ENCODE measurements at places on chromosomes 11 and 22.

- DNase-seq, result no peak
Measured at GRCh38 chr11:2927121-2927800, 2.0 kb downstream of the PHLDA2 start.

DNA sequence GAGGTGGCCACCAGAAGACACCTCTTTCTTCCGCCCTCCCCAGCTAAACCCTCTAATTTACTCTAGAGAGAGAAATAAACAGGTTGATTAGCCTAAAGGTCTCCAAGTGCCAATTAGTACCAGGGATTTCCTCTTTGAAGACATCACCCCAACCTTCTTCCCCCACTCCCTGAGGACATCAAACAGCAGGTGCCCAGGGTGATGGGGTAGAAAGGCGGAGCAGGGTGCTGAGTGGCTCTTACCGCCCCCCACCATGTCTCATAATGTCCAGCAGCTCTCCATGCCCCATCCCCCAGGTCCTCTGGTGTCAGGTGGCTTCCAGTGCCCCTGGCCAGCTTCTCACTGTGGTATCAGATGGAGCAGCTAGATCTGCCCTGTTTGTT, 5.3 kb upstream of the GNAZ start:
- no peak for DNase-seq

GRCh38 chr22:19195796-19196731, 17.5 kb upstream of the SLC25A1 start:
- DNase-seq, result no peak

- no peak for DNase-seq
Measured at GRCh38 chr22:31144223-31144622, 3.9 kb upstream of the PLA2G3 start.

GRCh38 chr11:66123902-66124301, 53.8 kb downstream of the PACS1 start:
- no peak for DNase-seq

GRCh38 chr22:45207533-45207932, 33.2 kb downstream of the KIAA0930 start:
- no peak for DNase-seq

DNA sequence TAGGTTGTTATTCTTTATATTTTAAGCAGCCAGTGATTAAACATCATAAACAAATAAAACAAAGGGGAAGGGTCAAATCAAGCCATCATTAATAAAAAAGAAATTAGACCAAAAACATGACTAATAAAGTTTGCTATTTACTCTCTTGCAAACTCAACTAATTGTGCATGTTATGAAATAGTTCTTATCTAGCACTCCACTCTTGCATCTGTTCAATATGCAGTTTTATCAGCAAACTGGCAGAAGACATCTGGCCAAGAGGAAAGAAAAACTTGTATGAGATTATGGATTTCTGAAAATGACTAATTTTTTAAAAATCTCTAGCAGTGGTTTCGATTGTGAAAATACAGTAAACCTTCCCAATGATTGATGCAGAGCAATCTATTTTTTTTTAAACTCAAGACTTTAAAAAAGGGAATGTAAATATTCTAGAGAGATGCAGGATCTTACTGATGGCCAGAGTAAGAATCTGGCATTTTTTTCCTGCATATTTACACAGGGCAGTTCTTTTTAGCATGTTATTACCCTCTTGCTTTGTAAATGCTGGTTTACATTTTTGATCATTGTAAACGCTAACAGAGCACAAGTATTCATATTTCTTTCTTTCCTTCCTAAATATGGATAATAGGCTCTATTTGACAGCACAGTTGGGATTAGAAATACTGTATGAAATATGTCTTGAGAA, 83.3 kb downstream of the GRIA4 start:
- DNase-seq, result no peak

DNA sequence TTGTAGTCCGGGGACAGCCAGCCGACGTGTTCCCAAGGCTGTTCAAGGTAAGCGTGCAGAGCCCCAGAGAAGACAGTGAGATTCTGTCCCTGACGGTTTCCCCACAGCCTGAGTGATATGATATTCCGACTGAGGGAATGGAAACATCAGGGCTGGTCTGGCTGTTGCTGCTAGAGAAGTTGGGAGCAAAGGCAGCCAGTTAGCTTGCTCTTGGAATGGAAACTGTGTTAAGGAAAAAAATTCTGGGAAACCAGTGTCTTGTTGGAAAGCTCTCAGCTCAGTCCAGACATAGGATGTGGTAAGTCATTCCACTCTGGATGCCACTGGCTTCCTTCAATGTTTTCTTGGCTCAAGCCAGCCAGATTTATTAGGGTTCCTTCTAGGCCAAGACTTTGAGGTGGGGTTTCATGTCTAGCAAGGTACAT, 8.8 kb downstream of the CRY2 start:
- no peak for DNase-seq

DNA sequence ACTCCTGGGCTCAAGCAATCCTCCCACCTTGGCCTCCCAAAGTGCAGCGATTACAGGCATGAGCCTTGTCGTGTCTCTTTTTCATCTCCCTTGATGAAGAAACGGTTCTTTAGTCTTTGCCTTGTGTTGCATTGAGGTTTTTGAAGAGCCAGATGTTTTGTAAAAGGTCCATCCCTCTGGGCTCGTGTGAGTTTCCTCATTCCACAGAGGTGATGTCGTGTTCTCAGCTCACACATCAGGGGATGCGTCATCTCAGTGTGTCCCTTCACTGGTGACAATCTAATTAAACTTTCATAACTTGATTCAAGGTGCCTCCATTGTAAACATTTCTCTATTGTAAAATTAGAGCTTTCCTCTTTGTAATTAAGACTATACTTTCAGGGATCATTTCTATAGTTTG, 29.7 kb upstream of the TEF start:
- DNase-seq, result no peak

GRCh38 chr11:73204711-73205121, 13.4 kb upstream of the P2RY2 start:
- DNase-seq, result peak; percentile 98

- DNase-seq, result no peak
Measured at GRCh38 chr11:67705264-67705663, 30.8 kb upstream of the ALDH3B2 start.

DNA sequence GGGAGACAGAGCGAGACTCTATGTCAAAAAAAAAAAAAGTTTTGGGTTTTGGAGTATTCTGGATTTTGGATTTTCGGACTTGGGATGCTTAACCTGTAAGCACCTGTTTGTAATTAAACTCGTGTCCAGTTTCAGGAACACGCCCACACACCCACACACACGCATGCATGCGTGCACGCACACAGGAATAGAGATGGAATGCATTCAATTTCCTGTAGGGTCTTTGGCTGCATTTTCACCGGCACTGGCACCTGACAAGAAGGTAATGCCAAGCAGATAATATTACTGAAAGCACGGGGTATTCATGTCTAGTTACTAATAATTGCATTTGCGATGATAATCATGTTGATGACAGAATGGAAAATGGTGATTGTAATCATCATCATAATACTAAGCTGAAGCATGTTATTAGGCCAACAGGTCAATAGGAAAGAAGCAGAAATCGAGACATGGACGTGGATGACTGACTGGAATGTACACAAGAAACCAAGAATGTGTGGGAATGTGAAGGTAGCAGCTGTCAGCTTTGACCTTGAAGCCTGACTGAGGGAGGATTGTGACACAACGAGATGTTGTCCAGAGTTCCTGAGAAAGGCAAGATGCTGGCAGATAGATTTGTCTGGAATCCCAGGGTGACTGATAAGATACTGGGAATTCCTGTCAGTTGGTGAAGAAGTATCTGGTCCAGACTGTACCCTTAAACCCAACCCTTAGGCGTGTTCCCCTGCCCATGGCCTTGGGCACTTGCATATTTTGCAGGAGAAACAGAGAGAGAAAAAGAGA, 108.6 kb downstream of the SYN3 start:
- no peak for DNase-seq

DNA sequence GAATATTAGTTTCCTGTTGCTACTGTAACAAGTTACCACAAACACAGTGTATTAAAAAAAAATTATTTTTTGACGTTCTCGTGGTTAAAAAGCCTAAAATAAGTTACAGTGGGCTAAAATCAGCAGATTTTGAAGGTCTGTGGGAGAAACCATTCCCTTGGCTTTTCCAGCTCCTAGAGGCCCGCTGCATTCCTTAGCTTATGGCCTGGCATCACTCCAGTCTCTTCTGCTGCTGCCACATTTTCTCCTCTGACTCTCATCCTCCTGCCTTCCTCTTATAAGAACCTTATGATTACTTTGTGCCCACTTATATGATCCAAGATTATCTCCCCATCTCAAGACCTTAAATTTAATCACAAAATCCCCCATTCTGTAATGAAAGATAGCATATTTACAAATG, 392.7 kb downstream of the GUCY1A2 start:
- DNase-seq, result no peak

DNA sequence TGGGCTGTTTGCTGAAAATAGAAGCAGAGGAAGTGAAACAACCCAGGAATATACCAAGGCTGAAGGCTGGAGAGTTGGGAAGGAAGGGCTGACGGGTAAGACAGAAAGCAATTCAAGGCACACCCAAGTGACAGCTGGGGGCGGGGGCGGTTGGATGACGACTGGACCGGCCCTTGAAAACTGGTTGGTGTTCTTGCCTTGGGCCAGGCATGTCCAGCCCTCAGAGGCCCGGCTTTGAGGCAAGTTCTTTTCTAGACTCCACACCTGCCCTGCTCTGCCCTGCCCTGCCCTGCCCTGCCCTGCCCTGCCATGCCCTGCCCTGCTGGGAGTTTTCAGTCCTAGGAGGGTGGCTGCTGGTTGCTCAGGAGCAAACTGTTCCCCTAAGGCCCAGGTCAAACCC, 34.2 kb upstream of the CACNG2 start:
- no peak for DNase-seq

Measured in AML-193 (cell line).